ENCODE measurements at places on chromosomes 2 and 18.

DNA sequence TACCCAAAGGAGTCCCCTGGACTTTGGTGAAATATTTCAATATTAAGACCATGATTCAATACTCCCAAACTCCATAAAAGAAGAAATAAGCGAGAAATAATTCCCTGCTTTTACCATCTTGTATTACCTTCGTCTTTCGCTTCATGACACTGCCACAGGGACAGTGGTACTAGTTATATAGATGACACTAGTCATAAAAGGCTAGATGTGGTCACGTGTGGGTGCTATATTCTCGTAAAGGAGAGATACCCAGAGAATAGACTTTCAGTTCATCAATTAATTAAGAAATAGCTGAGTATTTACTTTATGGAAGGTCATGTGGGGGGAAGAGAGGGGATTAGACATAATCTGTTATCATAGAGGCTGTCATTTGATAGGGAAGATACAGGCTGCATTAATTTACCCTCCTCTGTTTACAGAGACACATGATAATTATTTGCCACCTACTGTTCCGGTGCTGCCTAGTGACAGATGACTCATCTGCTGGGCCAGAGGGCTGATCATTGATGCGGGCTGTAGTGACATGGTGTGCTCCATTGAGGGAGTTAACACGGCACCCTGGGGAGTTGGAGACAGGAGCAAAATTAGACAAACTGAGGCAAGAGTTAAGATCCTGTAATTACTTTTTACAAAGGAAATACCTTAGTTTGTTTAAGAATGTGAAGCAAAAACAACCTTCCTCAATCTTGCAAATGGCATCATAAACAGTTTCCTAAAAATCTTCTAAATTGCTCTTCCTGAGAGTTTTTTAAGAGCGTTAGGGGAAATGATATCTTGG, 78.2 kb upstream of the ITGB6 start:
- DNase-seq, result no peak

GRCh38 chr2:106618614-106619013, 131.4 kb downstream of the CD8B2 start:
- DNase-seq, result no peak

- DNase-seq, result no peak
These were observed 276.1 kb upstream of the PKDCC start for GRCh38 chr2:41771710-41772109.

GRCh38 chr2:239019183-239019581, 171.3 kb downstream of the TWIST2 start:
- no peak for DNase-seq

DNA sequence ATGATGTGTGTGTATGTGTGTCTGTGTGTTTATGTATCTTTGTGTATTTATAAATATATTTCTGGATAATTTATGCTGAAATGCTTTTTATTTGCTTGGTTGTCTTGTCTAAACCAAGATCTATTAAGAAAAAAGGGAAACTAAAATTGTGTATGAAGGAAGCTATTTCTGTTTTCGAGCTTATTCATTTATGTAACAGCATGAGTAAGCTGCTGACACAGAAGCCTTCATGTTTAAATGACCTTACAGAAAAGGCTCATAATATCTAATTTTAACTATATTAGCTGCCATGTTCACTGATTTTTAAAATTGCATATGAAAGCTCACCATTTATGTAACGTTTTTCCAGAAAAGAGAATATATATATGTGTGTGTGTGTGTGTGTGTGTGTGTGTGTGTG, 392.8 kb downstream of the PTH2R start:
- DNase-seq, result no peak

DNA sequence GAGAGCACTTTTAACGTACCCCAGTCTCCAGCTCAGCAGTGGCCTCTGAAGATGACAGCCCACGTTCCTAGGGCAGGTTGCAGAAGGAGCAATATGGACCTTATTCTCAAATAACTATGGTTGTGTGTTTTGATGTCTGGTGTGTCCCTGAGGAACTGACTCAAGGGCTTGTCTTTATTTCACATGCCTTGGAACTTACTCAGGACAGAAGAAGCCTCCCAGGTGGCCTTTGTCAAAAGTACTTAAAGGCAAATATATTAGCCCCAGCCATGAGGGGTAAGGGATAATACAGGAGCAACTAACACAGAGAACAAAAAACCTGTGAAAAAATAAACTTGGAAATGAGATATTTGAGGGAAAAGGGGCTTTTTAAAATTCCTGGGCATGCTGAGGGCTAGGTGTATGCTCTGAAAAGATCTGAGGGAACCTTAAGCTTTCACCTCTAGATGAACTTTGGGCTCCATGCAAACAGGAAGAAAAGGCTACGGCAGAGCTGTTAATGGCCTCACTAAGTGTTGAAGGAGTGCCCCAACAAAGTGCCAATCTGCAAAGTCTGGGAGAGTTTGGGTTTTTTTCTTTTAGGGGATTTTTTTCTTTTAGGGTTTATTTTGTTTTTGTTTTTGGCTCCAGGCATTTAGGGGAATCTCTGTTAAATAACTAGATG, 40.3 kb downstream of the SRBD1 start:
- no peak for DNase-seq

DNA sequence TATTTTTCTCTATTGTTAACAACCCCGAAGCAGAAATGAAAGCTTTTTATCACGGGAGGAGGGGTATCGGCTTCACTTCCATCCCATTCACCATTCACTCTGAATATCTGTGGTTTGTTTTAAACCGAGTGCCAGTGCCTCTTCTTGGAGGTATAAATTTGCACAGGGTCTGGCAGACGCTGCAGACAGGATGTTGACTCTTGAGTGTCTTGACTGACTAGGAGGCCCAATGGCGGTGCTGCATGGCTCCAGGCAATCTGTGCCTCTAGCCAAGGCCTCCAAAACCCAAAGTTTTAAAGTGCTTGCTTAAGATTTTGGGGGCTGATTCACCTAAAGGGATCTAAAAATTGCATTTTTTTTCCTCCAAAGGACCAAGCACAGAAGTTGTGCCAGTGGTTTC, 183.8 kb downstream of the LTBP1 start:
- no peak for DNase-seq
